ENCODE measurements at places on chromosomes 16 and 17.

DNA sequence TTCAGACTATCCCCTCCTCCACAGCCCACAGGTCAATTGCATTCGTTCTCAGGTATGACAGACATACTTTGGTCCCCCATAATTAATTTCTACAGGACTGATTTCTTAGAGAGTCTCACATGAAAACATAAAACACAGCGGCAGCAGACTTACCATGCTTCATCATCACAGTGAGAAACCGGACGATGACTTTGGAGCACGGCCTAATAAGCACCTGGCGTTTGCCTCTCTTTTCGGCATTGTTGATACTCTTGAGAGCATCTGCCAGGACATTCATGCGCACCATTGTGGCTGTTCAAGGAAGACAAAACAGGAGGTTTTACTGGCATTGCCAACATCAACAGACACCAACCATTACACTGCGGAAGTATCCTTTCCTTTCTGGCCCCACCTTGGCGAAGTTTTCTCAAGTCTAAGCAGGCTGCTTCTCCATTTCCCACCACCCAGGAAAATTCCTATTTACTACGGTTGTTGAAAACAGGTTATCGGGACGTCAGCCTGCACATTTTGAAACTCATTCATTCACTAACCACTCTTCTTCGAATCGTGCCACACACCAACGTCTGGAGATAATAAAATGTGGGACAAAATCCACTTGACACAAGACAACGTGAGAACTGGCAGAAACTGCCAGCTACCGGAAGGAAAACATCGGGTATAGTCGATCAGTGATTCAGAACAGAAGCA, 1.2 kb downstream of the RPS15A start:
- no peak for DNase-seq

DNA sequence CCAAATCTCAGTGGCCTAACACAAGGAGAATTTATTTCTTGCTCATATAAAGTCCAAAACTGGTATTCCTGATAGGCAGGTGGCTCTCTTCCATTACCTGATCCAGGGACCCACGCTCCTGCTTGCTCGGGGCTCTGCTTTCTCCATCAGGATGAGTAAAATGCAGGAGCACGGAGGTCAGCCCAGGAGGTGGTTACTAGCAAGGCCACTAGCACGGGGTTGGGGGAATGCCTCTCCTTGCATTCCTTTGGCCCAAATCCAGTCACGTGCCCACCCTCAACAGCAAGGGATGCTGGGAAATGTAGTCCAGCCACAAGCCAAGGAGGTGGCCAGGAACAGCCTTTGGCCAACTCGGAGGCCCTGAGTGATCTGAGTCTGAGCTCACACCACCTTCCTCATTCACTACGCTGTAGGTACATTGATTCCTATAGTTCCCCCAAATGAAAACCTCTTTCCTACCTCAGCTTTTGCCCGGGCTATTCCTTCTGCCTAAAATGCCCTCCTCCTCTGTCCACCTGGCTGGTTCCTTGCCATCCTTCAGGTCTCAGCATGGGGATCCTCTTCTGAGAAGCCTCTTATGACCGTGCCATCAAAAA, 38.3 kb upstream of the HAPSTR1 start:
- DNase-seq, result no peak

DNA sequence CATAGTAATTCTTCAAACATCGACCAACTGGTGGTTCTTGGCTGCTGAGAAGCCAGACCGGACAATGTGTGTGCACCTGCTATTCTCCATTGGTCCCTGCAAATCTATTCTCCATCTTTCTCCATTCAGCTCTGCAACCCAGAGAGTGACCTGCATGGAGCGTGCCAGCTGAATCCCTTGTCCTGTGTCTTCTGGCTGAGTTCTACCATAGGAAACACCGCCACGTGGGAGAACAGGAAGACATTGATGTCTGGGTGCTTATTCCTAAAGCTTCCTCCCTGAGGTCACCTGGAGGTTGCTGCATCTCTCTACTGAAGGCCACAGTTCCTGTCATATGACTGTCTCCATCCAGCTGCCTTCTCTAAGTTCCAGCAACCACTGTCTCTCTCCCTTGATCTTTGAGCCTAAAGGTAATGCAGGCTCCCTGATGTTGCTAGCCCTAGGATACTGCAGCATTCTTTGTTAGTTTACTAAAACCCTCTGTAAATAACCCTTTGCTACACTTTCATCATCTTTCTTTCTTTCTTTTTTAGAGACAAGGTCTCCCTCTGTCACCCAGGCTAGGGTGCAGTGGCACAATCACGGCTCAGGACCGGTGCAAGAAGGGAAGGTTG, 10.6 kb upstream of the SMG1 start:
- no peak for DNase-seq

- DNase-seq, result no peak
Measured at GRCh38 chr16:84423416-84423837, 55.1 kb downstream of the ATP2C2 start.

DNA sequence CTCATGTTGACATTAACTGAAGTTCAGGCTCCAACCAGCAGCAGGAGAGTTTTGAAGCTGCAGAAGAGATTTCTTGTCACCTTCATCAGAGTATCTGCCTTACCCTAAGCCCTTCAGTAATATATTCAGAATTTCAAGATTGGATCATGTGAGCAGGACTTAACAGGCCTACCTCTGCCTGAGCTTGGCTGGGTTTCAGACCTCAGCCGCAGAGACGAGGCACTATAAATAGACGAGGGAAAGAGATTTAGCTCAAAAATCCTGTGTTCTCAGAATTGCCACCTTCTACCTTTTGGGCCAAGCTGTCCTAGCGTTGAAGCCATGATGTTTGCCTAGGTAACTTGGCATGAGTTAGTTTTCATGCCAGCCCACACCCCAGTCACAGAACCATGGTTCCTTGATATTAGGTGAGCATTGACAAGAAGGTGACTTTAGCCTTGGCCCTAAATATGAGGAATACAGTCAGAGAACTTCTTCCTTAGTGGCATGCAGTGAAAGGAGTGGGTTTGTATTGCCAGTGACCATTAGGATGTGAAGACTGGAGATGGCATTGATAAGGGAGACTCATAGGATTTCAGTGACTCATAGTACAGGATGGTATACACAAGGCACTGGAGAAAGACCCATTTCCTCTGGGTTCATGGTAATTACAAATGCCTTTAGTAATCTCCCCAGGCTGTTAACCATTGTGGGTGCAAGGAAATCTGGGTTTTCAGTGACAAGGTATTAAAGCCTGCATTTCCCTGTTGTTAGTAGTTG, 224.3 kb downstream of the MSI2 start:
- no peak for DNase-seq

DNA sequence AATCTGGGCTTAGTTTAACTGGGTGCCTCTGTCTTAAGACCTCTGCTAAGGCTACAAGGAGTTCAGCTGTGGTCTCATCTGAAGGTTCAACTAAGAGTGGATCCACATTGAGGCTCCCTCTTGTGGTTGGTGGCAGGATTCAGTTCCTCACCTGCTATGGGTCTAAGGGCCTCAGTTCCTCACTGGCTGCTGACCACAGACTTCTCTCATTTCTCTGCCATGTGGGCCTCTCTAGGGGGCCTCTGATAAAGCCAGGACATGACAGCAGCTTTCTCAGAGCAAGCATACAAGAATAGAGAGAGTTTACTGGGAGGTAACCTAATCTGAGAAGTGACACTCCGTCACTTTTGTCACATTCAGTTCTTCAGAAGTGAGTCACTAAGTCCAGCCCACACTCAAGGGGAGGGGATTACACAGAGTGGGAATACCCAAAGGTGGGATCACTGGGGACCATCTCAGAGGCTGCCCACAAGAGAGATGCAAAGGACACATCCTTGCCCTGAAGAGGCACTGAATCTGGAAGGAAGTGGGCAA, 19.2 kb upstream of the ABAT start:
- peak; percentile 7 for DNase-seq

DNA sequence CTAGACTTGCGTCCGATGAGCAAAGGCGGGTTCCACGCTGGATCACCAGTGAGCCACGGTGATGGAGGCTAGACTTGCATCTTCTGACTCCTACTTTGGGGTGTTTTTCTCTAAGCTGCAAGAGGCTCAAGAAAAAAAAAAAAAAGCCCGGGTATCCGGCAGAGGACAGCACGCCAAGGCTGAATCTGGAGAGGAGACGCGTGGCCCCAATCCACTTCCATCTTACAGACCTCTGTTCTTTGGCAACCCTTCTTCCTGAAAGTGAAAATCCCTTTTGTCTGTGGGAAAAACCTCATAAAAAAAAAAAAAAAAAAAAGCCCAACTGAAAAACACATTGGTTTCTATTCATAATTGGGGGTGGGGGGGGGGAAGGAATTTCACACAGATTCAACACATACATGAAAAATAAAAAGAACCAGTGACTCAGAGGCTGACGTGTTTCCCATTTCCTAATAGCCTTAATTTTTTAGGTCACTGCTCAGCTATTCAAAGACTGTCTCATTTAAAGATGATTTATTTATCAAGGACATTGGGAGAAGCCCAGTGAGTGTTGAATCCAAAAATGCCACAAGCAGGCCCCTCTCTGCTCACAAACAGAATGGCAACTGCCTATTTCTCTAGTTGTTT, 258.3 kb downstream of the FOXL1 start:
- no peak for DNase-seq

- DNase-seq, result no peak
Measured at GRCh38 chr16:11057711-11058345, 113.5 kb downstream of the CLEC16A start.

DNA sequence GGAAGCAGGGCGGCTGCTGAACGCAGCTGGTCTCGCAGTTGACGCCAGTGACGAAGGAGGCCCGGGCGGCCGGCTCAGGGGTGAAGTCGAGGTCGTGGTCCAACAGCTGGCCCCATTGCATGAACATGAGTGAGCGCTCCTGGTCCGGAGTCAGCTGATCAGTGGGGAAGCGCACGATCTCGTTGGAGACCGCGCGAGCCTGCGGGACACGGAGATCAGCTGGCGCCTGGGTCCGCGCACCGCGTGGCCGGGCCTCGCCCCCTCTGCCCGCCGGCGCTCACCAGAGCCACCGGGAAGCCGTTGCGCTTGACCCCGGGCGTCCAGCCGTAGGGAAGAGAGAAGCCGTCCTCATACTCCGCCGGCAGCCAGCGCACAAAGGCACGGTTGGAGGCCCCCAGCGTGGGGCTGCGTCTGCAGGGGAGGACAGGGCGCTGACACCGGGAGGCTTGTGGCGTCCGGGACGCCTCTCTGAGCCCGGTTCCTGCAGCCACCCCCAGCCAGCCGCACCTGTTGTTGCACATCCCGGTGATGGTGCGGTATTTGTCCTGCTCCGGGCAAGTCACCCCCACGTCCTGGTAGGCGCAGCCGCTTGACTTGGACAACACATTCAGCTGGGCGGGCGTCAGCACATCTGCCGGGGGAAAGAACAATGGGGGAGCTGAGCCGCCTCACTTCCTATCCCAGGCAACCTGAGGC, 1.6 kb downstream of the MPO start:
- no peak for DNase-seq

DNA sequence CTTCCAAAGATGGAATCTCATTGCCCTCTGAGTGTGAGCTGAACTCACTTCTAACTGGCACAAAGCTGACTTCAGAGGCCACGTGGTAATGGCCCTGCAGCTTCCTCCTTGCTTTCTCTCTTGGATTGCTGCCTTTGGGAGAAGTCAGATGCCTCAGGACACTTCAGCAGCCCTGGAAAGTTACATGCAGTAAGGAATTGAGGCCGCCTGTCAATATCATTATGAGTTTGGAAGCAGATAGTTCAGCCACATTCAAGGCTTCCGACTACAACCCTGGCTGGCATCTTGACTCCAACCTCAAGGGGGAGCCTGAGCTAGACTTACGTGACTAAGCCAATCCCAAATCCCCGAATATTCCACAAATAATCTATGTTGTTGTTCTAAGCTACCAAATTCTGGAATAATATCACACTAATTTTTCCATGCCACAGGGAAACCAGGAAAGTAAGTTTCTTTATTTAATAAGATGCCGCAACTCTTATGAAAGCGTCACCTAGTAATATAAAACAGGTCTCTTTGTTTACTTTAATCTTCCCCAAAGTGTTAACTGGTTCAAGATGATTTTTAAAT, 13.6 kb downstream of the CEP20 start:
- DNase-seq, result no peak

DNA sequence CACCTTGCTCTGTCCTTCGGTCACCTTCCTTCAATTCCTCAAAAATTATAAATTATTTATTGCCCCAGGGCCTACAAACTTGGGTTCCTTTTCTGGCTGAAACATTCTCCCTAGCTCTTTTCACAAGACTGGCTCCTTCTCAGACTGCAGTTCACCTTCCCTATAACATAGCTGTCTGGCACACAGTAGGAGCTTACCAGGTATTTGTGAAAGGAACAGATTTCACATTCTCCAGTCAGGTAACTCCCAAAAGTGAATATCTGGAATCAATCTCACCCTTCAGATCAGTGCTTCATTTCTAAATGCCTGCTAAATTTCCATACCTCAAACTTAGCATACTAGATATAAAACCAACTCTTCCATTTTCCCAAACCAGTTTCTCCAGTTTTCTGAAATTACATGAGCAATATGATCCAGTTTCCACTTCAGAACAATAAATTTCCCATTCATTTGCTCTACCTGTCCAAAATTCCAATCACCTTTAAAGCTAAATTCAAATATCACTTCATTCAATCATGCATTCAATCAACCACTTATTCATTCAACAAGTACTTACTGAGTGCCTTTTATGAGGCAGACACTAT, 6.1 kb downstream of the RFFL start:
- no peak for DNase-seq

GRCh38 chr17:17972952-17973254, 241 bp downstream of the DRC3 start:
- DNase-seq, result no peak

GRCh38 chr17:60079401-60080243, 901 bp upstream of the HEATR6 start:
- no peak for DNase-seq

- DNase-seq, result no peak
Measured at GRCh38 chr16:48047720-48048119, 108.1 kb downstream of the ABCC12 start.

DNA sequence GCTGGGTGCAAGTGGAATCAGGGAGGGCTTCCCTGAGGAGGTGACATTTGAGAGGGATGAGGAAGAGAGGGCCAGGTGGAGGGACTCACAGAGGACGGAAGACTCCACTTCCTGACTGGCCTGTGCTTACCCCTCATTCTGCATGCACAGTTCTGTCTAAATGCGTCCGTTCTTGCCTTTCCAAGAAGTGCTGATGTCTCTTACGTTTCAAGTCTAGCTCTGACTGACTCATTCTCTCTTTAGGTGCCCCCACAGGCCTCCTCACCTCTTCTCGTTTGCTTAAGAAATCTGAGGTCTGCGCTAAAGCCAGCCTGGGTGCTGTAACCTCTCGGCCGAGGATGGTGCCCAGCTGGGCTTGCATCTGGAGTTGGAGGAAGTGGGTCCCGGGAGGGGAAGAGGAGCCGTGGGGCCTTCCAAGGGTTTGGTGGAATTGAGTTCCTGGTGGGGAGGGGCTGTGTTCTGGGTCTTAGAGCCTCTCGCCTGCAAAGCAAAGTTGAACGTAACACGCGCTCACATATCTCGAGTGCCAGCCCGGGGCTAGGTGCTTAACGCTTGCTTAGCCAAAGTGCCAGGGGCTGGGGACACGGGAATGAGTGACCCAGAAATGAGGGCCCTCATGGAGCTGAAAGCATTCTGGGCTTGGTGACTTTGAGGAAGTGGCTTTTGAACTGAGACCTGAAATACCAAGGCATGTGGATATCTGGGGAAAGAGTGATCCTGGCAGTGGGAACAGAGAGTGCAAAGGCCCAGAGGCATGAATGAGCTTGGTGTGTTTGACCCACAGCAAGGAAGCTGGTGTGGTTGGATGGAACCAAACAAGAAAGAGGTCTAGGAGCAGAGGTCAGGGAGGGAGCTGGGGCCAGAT, 4.8 kb downstream of the IL4R start:
- DNase-seq, result peak; percentile 45
